Heart left ventricle (tissue), 16 donors: ENCODE measurements at places on chromosomes 3 and 15. TPM values are rescaled to one million over a fixed set of nuclear protein-coding genes. Genes with fewer than 3 reads are reported as not detected.

DNA sequence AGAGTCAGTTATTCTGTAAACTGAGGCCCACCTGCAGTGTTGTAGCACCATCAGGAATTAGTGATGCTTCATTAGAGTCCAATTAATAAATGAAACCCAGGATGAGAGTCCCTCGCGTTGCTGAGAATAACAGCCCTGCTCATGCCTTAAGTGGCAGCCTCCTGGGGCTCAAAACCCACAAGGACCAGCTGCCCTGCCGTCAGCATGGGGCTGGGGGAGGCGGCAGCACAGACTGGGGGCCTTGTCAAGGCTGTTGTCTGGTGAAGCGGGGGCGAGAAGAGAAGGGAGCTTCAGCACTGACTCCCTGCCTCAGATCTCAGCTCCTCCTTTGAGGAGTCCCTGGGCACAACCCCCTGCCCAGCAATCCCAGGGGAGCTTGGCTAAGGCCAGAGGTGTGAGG, 21.0 kb downstream of the CCDC33 start:
- no peak overlapping the region for H3K4me3 ChIP-seq
- H3K36me3 ChIP-seq = no peaks in the 10 kb centered on the region
- H3K27me3 ChIP-seq = peaks cover 12% of the 10 kb centered on the region
- peaks cover 4% of the 10 kb centered on the region for H3K4me1 ChIP-seq
- no peak for DNase-seq

- H3K4me3 ChIP-seq = no peak overlapping the region
- H3K36me3 ChIP-seq = no peaks in the 10 kb centered on the region
- H3K4me1 ChIP-seq = no peaks in the 10 kb centered on the region
- H3K27ac ChIP-seq = no peak overlapping the region
- DNase-seq = no peak
- no peaks in the 10 kb centered on the region for H3K27me3 ChIP-seq
Observed at GRCh38 chr3:31009881-31010280, 115.4 kb upstream of the GADL1 start.

- no peak overlapping the region for H3K4me3 ChIP-seq
- no peak for DNase-seq
- no peaks in the 10 kb centered on the region for H3K27me3 ChIP-seq
Observed at GRCh38 chr3:64340641-64341101, 115.4 kb upstream of the PRICKLE2 start.

- H3K36me3 ChIP-seq = no peaks in the 10 kb centered on the region
- no peak overlapping the region for H3K27ac ChIP-seq
- no peak for DNase-seq
- H3K4me3 ChIP-seq = no peak overlapping the region
- no peaks in the 10 kb centered on the region for H3K4me1 ChIP-seq
Observed at GRCh38 chr3:57530071-57530608, 14.0 kb downstream of the DNAH12 start.

- H3K27ac ChIP-seq = peak overlapping the region; percentile 43
- peak; percentile 54 for DNase-seq
- no peaks in the 10 kb centered on the region for H3K36me3 ChIP-seq
- no peaks in the 10 kb centered on the region for H3K27me3 ChIP-seq
- peak overlapping the region; percentile 18 for H3K4me3 ChIP-seq
Observed at GRCh38 chr3:52372822-52373504, 56.8 kb downstream of the DNAH1 start.

GRCh38 chr3:58079773-58080172, 71.6 kb downstream of the FLNB start:
- H3K4me1 ChIP-seq = peaks cover 4% of the 10 kb centered on the region
- H3K36me3 ChIP-seq = peaks cover 5% of the 10 kb centered on the region
- no peak overlapping the region for H3K4me3 ChIP-seq

- H3K27me3 ChIP-seq = no peaks in the 10 kb centered on the region
- no peaks in the 10 kb centered on the region for H3K4me1 ChIP-seq
- no peak overlapping the region for H3K27ac ChIP-seq
- no peak overlapping the region for H3K4me3 ChIP-seq
Observed at GRCh38 chr15:29208836-29209235, 60.8 kb downstream of the NSMCE3 start.

- no peaks in the 10 kb centered on the region for H3K27me3 ChIP-seq
- DNase-seq = no peak
- H3K36me3 ChIP-seq = no peaks in the 10 kb centered on the region
- no peak overlapping the region for H3K4me3 ChIP-seq
- peaks cover 7% of the 10 kb centered on the region for H3K4me1 ChIP-seq
Observed at GRCh38 chr15:90322538-90322937, 29.5 kb upstream of the ZNF774 start.

DNA sequence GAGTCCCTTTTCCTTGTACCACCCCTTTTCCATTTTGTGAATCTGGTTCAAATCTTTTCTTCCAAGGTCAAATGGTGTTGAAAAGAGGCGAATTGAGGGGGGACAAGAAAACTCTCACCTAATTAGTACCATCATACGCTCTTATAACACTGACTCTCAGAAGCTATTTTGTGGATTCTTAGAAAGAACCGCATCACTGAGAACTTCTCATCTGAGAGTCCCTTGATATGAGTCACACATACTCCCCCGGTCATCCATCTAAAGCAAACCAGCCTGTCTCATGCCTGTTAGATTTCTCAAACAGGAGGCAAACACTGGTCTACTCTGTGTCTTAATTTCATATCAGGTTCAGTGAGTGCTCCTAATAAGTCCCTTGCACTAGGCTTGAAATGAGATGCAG, 76.5 kb upstream of the SPRED1 start:
- H3K4me3 ChIP-seq = no peak overlapping the region
- no peaks in the 10 kb centered on the region for H3K27me3 ChIP-seq
- DNase-seq = no peak

DNA sequence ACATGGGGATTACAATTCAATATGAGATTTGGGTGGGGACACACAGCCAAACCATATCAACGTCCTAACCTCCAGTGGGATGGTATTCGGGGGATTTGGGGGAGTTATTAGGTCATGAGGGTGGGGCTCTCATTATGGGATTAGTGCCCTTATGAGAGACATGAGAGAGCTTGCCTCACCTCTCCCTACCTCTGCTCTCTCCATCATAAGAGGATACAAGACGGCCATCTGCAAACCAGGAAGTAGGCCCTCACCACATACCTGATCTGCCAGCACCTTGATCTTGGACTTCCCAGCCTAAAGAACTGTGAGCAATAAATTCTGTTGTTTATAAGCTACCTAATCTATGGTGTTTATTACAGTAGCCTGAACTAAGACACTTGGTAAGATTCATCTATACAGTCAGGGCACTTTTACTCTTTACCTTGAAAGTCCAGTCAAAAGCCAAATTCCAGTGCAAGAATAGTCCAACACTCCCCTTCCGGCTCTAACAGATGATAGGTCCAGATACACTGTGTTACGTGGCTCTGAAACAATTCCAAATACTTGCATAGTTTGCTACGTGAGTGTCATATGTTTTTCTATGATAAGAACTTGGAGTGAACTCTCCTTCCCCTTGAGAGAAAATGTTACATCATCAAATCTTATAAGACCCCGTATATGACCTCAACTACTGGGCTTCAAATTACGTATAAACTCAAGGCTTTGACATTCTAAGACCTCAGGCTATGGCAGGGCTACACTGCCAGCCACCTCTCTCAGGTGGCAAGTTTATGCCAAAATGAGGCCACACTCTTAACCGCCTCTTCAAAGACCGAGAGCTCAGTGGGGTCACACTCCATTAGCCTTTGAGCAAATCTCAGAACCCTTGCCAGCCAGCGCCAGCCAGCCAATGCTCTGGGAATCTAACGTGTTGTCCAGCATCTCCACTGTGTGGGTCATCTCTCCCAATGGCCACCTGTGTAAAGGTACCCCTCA, 129.9 kb downstream of the XXYLT1 start:
- no peaks in the 10 kb centered on the region for H3K4me1 ChIP-seq
- DNase-seq = no peak
- no peaks in the 10 kb centered on the region for H3K27me3 ChIP-seq
- no peaks in the 10 kb centered on the region for H3K36me3 ChIP-seq
- no peak overlapping the region for H3K4me3 ChIP-seq
- no peak overlapping the region for H3K27ac ChIP-seq

- peak overlapping the region; percentile 69 for H3K27ac ChIP-seq
- H3K27me3 ChIP-seq = no peaks in the 10 kb centered on the region
- DNase-seq = no peak
- H3K4me3 ChIP-seq = peak overlapping the region; percentile 44
Observed at GRCh38 chr15:24857763-24858162, 97.0 kb upstream of the SNRPN start.

DNA sequence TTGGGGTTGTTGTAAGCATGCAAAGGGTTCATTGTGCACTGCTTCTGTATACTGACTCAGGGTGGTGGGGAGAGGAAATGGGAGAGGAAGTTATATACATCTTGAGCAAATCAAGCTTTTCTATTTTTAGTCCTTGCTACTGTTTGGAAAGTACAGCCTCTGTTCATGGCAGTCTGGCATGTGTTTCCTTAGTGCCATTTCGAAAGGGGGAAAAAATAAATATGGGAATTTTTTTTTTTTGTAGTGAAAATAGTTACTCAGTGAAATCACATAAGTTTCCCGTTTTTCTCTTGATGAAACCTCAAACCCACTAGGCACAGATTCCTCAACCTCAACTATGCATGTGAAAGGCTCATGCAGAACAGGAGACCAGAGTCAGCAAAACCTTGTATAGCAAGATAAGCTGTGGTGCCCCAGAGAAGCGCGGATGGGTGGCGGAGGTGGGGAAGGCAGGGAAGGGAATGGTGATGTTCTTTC, 353.3 kb downstream of the LPP start:
- no peak overlapping the region for H3K4me3 ChIP-seq
- no peaks in the 10 kb centered on the region for H3K27me3 ChIP-seq
- H3K4me1 ChIP-seq = peaks cover 17% of the 10 kb centered on the region
- DNase-seq = no peak
- H3K36me3 ChIP-seq = no peaks in the 10 kb centered on the region
- H3K27ac ChIP-seq = peak overlapping the region; percentile 43

GRCh38 chr15:51355096-51355495, 13.6 kb downstream of the GLDN start:
- no peak for DNase-seq
- H3K27ac ChIP-seq = no peak overlapping the region

DNA sequence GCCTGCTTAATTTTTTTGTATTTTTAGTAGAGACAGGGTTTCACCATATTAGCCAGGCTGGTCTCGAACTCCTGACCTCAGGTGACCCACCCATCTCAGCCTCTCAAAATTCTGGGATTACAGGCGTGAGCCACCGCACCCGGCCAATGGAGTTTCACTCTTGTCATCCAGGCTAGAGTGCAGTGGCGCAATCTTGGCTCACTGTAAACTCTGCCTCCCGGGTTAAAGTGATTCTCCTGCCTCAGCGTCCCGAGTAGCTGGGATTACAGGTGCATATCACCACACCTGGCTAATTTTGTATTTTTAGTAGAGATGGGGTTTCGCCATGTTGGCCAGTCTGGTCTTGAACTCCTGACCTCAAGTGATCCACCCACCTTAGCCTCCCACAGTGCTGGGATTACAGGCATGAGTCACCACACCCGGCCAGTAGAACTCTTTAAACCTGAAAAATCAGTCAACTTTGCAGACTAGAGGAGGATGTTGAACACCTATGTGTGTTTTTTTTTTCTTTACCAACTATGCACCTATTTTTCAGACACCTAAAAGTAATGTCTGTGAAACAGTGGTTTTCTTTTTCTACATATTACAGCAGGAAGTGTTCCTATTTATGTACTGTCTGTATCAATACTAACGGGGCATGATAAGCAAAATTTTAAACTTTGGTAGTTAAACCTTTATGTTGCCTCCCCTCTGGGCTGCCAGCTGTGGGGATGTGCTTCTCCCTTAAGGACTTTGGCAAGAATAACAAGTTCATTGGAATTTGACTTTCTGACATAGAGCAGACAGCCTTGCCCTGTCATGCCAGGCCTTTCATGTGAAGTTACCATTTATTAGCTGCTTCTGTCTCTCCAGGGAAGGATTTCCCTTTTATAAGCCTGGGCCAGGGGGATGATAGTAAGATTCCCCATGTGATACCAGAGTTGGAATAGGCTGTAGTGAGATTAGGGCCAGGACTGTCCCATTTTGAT, 8.1 kb downstream of the ARIH2 start:
- peak overlapping the region; percentile 13 for H3K27ac ChIP-seq
- DNase-seq = no peak
- peaks cover 76% of the 10 kb centered on the region for H3K36me3 ChIP-seq
- no peaks in the 10 kb centered on the region for H3K27me3 ChIP-seq
- peak overlapping the region; percentile 11 for H3K4me3 ChIP-seq

GRCh38 chr3:113240841-113241240, 29.5 kb downstream of the BOC start:
- DNase-seq = no peak
- no peaks in the 10 kb centered on the region for H3K27me3 ChIP-seq
- H3K36me3 ChIP-seq = no peaks in the 10 kb centered on the region
- H3K4me1 ChIP-seq = no peaks in the 10 kb centered on the region
- H3K4me3 ChIP-seq = no peak overlapping the region

- peak overlapping the region; percentile 57 for H3K27ac ChIP-seq
- no peaks in the 10 kb centered on the region for H3K36me3 ChIP-seq
- H3K4me3 ChIP-seq = no peak overlapping the region
- H3K4me1 ChIP-seq = peaks cover 7% of the 10 kb centered on the region
- H3K27me3 ChIP-seq = no peaks in the 10 kb centered on the region
Observed at GRCh38 chr15:60917461-60918145, 311.5 kb downstream of the RORA start.

DNA sequence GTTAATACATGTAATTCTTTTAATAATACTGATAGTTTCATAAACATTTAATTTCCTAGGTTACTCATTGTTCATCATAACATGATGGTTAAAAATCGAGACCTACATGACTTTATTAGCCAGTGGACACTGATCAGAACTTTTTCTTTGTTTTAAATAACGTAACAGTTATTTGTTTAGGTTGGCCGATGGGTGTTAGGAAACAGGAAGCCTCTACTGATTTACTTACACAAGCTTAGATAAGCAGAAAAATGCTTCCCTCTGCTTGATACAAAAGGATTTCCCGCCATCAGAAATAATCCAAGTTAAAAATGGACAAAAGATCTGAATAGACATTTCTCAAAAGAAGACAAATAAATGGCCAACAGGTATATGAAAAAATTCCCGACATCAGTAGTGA, 16.6 kb upstream of the APH1B start:
- no peak overlapping the region for H3K4me3 ChIP-seq
- H3K27ac ChIP-seq = no peak overlapping the region
- no peaks in the 10 kb centered on the region for H3K27me3 ChIP-seq
- peaks cover 95% of the 10 kb centered on the region for H3K36me3 ChIP-seq
- H3K4me1 ChIP-seq = no peaks in the 10 kb centered on the region
- DNase-seq = no peak

DNA sequence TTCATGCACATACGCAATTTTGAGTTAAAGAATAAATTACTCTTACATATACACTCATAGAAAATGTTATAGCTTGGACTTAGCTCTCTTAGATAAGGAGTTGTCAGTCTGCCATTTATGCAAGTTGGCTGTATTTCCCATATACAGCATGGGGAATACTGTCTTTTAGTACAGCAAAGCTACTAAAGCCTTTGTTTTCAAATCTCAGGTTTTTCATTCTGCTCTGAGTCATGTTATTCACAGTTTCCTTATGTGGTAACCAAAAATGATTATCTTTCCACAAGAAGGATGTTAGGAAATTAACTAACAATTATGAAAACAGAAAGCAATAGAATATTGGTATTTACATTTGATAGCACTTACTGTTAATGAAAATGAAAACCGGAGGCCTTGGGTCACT, 4.3 kb upstream of the TIPARP start:
- no peak overlapping the region for H3K27ac ChIP-seq
- H3K27me3 ChIP-seq = no peaks in the 10 kb centered on the region
- no peaks in the 10 kb centered on the region for H3K36me3 ChIP-seq
- DNase-seq = no peak

Gene LYZL4
- not detected for total RNA-seq

Gene TLR9
- total RNA-seq = 0.12 TPM

Gene RTP3
- total RNA-seq = not detected

Gene TMC3
- total RNA-seq = not detected

Gene UNC13C
- 0.43 TPM for total RNA-seq

Gene MITF
- 111 TPM for total RNA-seq

Gene LNP1
- total RNA-seq = 3.8 TPM
